Amygdala (tissue), 56 donors: ENCODE measurements at places on chromosomes 7 and 10.

- no peak for DNase-seq
Observed at GRCh38 chr10:57849691-57850357, 417.9 kb downstream of the IPMK start.

DNA sequence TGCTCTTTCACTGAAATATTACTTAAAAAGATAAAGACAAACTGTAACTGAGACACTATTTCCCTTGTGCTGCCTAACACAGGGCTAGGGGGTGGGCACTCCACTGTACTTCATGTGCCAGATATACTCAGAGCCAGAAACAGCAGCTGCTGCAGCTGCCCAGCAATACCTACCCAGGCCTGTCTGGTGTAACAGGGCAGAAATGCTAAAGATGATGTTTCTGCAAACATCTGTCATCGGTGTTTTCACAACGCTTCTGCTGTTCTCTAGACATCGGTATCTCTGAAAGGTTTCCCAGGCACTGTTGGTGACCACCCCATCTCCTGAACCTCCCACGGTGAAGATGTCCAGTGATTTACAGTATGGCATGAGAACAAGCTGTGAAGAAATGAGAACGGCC, 42.7 kb downstream of the LAMB1 start:
- no peak for DNase-seq

GRCh38 chr7:68440866-68441265, 1157.4 kb upstream of the AUTS2 start:
- no peak for DNase-seq

- DNase-seq = no peak
Observed at GRCh38 chr10:116848032-116848943, 1.0 kb upstream of the ENO4 start.

- DNase-seq = no peak
Observed at GRCh38 chr10:97018251-97019212, 167.2 kb downstream of the SLIT1 start.

DNA sequence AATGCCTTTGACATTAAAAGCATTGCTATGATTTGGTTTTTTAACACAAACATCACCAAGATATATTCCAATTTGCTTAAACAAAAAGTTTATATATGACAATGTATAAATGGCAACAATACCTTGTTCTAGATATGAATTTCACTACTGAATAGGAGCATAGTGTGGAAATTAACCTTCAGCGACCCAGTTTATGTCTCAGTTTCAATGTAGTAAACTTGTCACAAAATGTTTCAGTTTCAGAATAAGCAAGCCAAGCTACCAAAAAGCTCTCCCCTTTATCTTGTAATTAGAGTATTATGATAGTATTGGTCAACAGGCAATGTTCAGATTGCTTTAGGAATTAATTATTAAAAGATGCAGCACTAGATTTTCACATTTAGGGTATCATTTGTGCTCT, 99.6 kb upstream of the PCDH15 start:
- no peak for DNase-seq

DNA sequence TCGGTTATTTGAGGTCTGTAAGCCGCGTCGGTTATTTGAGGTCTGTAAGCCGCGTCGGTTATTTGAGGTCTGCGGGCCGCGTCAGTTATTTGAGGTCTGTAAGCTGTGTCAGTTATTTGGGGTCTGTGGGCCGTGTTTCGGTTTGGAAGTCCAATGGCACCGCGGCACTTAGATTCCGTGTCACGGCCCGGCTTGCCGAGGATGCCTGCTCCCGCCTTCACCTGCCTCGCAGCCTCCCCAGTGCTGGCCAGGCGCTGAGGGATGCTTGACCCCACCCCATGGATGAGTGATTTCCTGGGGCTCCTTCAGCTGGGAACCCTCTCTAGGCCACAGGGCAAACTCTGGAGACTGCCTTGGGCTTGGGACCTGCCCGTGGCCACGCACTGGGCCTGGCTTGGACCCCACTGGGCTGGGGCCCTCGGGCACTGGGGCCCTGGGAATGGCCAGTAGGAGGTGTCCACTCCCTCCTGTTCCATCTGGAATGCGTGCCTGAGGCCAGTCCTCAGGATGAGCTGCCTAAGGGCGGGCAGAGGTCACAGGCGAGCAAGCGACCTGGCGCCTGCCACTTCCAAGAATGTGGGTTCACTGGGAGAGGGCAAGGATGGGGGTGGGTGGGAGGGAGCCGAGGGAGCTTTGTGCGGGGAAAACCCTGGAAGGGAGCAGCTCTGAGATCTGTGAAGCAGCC, 25.6 kb downstream of the ADGRA1 start:
- no peak for DNase-seq
